Activated naive CD4-positive, alpha-beta T cell treated with anti-CD3 and anti-CD28 coated beads, Interleukin-2, amount 50 U/mL, for 72 hours (primary cell): ENCODE measurements at places on chromosomes 12 and 14. TPM values are rescaled to one million over a fixed set of nuclear protein-coding genes. Genes with fewer than 3 reads are reported as not detected.

Gene CDCA3
- 110 TPM for total RNA-seq

Gene ANO2
- not detected for total RNA-seq

Gene LALBA
- total RNA-seq: not detected

Gene ASIC1
- 11.7 TPM for total RNA-seq

Gene DIO2
- 0.21 TPM for total RNA-seq

Gene ARMH4
- total RNA-seq: not detected

Gene DHRS2
- total RNA-seq: 1.1 TPM

Gene PZP
- total RNA-seq: not detected

Gene AVPR1A
- total RNA-seq: not detected

Gene TMBIM6
- total RNA-seq: 361 TPM

Gene SLC2A13
- 2.4 TPM for total RNA-seq

Gene GPR162
- total RNA-seq: 0.60 TPM

Gene BCL11B
- 57.8 TPM for total RNA-seq

Gene LDHB
- total RNA-seq: 1,689 TPM

Gene ANKLE2
- total RNA-seq: 82.9 TPM

Gene GXYLT1
- total RNA-seq: 7.0 TPM

Gene TBC1D30
- total RNA-seq: 0.41 TPM

Gene KRT83
- not detected for total RNA-seq

Gene P3H3
- total RNA-seq: 0.82 TPM

Gene IL23A
- total RNA-seq: 20.9 TPM

Gene ITGB7
- total RNA-seq: 71.4 TPM

Gene AKAP6
- total RNA-seq: 3.3 TPM

Gene KLHDC1
- 2.0 TPM for total RNA-seq

Gene ANP32D
- total RNA-seq: not detected

Gene TMEM253
- 0.25 TPM for total RNA-seq

Gene RNASE2
- total RNA-seq: not detected

Gene BTBD7
- total RNA-seq: 9.7 TPM

Gene PUS7L
- 12.6 TPM for total RNA-seq

Gene TAC3
- total RNA-seq: 1.7 TPM

Gene FGF23
- total RNA-seq: not detected

Gene SALL2
- total RNA-seq: 9.3 TPM

Gene EIF2S3B
- total RNA-seq: 0.30 TPM

Gene LGR5
- total RNA-seq: not detected

Gene KRT6B
- total RNA-seq: not detected

Gene TPPP2
- not detected for total RNA-seq

Gene HRK
- not detected for total RNA-seq

Gene PRB2
- total RNA-seq: not detected

Gene LEMD3
- total RNA-seq: 18.4 TPM

Gene ADCY6
- 0.41 TPM for total RNA-seq

Gene TTLL5
- total RNA-seq: 36.6 TPM

Gene IRAK3
- 0.66 TPM for total RNA-seq

Gene HOXC6
- total RNA-seq: not detected

Gene GPD1
- 0.35 TPM for total RNA-seq

Gene DAZAP2
- 142 TPM for total RNA-seq

Gene ART4
- total RNA-seq: not detected

Gene CLEC4A
- 1.8 TPM for total RNA-seq
